ENCODE measurements at places on chromosomes 6 and 20.

- DNase-seq = no peak
These were observed 44.2 kb downstream of the BMP6 start for GRCh38 chr6:7770111-7770510.

DNA sequence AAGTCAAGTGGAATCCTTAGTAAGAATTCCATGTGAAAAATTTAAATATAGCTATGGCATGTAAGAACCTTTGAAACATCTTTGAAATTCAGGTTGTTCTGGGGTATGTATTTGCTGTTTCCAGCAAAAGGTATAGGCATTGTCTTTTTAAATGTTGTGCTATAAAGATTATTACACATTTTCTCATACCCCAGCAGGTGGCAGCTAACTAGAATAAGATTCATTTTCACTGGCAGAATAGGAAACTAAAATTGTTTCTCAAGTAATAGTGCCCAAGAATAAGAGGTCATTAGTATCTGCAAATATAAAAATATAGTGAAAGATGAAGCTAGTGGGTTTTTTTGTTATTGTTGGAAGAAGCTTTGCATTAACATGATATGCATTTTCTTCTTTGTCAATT, 1.8 kb downstream of the GRIK2 start:
- no peak for DNase-seq

DNA sequence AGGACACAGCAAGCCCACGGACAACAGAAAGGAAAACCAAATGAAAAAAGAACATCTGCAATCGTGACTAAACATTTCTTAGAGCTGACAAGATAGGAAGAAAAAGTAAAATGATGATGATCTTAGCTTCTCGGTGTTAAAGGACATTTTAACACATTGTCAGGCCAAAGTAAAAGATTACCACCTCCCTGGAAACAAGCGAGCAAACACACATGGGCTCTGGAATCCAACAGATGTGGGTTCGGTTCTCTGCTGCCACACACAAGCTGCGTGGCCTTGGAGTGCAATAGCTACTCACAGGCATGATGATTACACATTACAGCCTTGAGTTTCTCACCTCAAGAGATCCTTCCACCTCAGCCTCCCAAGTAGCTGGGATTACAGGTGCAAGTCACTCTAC, 7.5 kb upstream of the AAR2 start:
- DNase-seq = no peak

GRCh38 chr6:133553652-133554051, 312.5 kb downstream of the EYA4 start:
- peak; percentile 17 for DNase-seq

- DNase-seq = peak; percentile 80
These were observed 23.6 kb upstream of the ANKRD60 start for GRCh38 chr20:58251979-58252591.
